Hematopoietic multipotent progenitor cell treated with erythropoietin and hydrocortisone succinate and interleukin-3 and kit ligand, for 4 days (in vitro differentiated cells): ENCODE measurements at places on chromosomes 7 and 10.

GRCh38 chr10:3494131-3494837, 290.7 kb downstream of the KLF6 start:
- DNase-seq, result no peak

DNA sequence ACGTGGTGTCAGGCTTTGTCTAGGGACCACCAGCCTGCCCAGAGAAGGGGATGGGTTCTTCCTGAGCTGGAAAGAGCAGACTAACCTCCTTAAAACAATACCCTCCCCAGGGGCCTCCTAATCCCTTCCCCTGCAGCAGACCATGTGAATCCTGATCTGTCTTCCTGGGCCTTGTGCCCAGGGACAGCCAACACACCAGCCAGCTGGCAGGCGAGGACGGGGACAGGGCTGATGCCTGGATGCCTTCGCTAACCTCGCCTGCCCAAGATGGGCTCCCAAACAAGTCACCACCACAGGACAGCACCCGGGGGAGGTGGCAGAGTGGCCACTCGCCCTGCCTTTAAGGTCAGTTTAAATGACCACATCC, 17.6 kb downstream of the PODXL start:
- no peak for DNase-seq

- DNase-seq, result no peak
Measured at GRCh38 chr10:115624448-115624847, 531.3 kb downstream of the ATRNL1 start.

GRCh38 chr10:14556285-14556956, 218.3 kb downstream of the FAM107B start:
- peak; percentile 32 for DNase-seq

DNA sequence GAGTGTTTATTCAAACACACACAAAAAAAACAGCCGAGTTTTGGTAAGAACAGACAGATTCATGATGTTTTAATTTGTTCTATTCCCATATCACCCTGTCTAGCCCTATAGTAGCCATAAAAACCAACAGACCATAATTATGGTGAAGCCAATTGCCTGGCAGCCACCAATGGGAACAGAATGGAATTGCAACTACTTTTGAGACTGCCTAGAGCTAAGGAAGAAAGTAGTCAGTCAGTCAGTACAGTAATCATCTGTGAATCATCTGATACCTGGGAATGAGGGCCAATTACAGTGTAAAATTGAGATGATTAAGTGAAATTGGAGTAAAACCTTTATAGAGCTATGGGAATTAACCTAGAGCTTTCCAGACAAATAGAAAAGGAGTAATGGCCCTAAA, 952.7 kb upstream of the KCND2 start:
- no peak for DNase-seq

GRCh38 chr10:99673492-99673891, 14.2 kb downstream of the ENTPD7 start:
- no peak for DNase-seq

DNA sequence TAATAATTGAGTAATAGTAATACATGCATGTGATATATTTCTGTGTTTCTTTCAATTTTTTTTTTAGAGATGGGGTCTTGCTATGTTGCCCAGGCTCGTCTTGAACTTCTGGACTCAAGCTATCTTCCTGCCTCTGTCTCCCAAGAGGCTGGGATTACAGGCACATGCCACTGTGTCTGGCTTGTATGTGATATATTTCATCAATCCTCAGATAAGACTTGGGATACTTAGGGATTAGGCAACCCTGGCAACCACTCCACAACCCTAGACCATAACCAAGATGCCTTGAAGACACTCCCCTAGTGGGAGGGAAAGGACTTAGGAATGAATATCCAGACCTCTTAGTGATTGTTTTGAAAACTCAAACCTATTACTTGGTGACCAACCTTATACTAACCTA, 154.8 kb downstream of the CCDC3 start:
- no peak for DNase-seq

GRCh38 chr7:150345012-150345411, 3.6 kb upstream of the RARRES2 start:
- no peak for DNase-seq

GRCh38 chr7:31028006-31028405, 24.1 kb upstream of the ADCYAP1R1 start:
- no peak for DNase-seq

GRCh38 chr7:96359876-96360275, 38.0 kb upstream of the SLC25A13 start:
- no peak for DNase-seq

DNA sequence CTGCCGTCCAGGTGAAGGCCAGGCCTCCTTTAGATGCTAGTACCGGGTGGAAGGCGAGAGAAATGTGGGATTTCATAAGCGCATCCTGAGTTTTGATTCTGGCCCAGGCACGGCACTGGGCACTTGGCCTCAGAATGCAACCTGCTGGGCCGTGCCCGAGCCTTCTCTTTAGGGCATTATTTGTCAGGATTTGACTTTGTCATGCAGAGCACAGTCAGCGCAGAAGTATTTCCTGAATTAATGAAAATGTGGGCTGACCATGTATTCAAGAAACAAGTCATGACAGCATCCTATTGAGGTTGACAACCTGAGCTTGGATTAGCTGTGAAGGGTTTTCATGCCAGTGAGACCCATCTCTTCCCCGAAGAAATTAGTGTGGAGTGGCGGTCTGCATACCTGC, 34.4 kb downstream of the RCC1L start:
- DNase-seq, result no peak

- no peak for DNase-seq
Measured at GRCh38 chr10:92598321-92598720, 5.4 kb downstream of the KIF11 start.

DNA sequence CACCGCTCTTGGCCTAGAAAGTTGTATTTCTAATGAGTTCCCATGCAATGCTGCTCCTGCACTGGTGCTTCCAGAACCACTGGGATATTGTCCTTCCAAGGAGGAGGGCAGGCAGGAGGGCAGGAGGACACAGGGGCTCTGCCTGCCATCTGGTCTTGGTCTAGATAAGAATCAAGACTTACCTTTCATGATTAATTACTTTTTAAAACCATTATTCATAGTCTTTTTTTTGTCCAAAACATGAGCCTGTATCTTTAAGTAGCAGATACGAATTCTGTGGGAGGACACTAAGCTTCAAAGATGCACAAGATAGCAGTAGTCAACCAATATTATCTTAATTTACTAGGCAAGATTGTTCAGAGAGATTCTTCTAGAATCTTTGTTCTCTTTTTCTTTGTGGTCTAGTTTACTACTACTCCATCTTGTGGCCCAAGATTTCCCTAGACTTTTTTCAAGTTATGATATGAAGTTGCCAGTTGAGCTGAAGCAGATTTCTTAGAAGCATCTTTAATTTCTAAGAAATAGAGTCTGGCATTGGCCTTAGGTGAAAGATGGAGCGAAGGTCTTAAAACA, 57.6 kb downstream of the RBM33 start:
- peak; percentile 68 for DNase-seq

DNA sequence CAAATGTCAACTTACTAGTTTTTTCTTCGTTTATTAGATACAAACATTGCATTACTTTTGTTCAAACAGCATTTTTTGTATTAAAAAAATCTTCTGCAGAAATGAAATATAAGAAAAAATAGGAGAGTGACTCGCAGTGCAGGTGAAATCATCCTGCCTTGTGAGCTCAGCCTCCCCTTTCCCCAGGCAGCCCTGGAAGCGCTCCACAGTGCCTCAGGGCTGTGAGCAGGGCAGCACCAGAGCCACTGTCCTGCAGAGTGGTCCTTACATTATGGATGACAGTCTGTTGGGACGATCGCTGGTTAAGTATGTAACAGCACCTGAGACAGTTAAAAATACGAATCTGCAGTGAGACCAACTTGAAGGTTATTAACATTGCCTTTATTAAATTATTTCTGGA, 695.4 kb upstream of the POM121L12 start:
- no peak for DNase-seq

- no peak for DNase-seq
Measured at GRCh38 chr7:28703037-28703765, 254.9 kb downstream of the TRIL start.

- DNase-seq, result no peak
Measured at GRCh38 chr7:1964211-1964912, 268.4 kb downstream of the MAD1L1 start.

DNA sequence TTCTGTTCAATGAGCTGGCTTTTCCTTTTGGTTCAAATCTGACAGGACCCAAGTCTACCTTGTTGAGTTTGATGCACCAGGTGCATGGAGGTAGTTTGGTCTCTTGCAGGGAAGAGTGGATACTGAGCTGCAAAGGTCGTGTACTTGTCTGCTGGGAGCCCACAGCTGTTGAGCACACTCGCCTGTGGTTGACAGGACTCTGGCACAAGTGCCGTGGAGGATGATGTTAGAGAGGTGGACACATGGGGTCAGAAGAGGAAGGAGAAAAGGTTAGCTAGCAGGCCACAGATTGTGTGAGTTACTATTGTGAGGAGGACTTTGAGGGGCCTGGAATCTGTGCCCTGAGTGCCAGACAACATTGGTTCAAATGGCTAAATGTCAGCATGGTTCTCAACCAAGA, 197.3 kb downstream of the CREB5 start:
- no peak for DNase-seq

- no peak for DNase-seq
Measured at GRCh38 chr7:46494028-46494427, 573.0 kb upstream of the IGFBP3 start.

DNA sequence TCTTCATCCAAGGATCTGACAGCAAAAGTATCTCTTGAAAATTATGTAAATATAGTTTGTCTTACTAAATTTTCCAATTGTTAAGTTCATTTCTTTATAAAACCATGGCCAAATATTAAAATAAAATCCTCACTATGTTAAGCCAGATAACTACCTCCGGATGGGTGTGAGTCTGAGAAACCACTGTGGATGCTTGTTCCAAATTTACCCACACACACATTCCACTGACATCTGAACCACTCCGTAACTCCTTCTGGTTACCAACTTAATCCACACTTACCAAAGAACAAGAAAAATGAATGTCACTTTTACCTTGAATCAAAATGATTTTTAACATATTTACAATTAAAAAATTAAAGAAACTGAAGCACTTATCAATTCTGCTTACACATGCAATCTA, 19.7 kb downstream of the CYTH3 start:
- DNase-seq, result no peak

- DNase-seq, result peak; percentile 68
Measured at GRCh38 chr10:112950714-112951358, 789 bp downstream of the TCF7L2 start.
